Cerebellum (tissue), 4 donors: ENCODE measurements at places on chromosomes 12 and 14. TPM values are rescaled to one million over a fixed set of nuclear protein-coding genes. Genes with fewer than 3 reads are reported as not detected.

- no peak for DNase-seq
Observed at GRCh38 chr14:26200687-26201086, 397.1 kb downstream of the NOVA1 start.

GRCh38 chr14:105917933-105918436 is 391.6 kb downstream of the TMEM121 start:
- no peak for DNase-seq

- no peak for DNase-seq
Observed at GRCh38 chr12:29167988-29168387, 18.9 kb downstream of the FAR2 start.

GRCh38 chr14:101836135-101836534 is 74.6 kb downstream of the PPP2R5C start:
- no peak for DNase-seq

DNA sequence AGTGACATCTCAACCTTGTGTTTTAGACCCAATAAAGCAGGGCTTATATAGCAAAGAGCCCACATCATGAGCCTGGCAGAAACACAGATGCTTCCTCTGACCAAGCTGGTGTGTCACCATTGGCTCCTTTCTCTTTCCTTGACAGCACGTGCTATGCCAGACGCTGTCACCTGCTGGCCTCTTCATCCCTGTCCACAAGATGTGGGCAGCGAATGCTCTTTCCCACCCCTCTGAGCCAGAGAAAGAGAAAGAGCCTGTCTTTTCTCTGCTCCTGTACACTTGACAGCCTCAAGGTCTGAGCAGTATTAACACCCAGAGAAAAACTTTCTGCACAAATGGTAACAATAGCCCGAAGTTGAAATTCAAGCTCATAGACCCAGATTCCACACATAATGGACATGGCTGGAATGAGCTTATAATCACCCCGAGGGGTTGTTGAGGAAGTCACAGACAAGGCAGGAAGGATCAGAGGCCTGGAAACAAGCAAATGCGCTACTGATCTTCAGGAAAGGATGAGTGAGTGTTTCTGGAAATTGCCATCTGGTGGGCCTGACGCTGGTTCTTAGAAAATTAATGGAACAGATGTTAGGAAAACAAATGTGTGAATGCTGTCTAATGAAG is 8.9 kb downstream of the TGFB3 start:
- peak; percentile 26 for DNase-seq

DNA sequence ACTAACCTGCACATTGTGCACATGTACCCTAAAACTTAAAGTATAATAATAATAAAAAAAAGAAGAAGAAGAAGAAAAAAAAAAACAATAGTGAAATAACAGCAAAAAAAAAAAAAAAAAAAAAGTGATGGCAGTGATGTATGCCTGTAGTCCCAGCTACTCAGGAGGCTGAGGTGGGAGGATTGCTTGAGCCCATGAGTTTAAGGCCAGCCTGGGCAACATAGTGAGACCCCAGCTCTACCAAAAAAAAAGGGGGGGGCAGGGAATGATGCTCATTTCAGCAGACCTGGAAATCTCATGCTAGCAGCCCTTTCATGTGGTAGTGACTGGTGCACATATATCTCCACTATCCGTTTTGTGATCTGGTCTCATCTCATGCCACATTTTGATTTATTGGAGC is 20.8 kb downstream of the TRAFD1 start:
- DNase-seq = no peak

DNA sequence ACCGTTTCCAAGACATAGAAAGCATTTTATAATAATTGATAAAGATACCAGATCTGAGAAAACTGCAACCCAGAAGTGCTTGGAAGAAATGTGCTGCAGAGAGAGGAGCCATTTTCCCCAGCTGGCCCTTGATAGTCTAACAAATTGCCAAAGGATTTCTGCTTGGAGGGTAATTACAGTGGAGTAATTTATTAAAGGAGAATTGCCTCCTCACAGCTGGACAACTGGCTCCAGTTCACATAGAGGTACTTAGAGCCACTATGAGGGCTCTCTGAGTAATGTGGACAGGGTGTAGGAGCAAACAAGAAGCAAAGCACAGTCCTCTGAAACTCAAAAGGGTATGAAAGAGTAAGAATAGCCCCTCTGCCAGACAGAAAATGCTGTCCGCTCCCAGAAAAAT is 335.6 kb downstream of the SYT1 start:
- no peak for DNase-seq

The LALBA gene
- not detected for total RNA-seq

GRCh38 chr12:105721051-105721825 is 390.7 kb downstream of the C12orf75 start:
- no peak for DNase-seq

DNA sequence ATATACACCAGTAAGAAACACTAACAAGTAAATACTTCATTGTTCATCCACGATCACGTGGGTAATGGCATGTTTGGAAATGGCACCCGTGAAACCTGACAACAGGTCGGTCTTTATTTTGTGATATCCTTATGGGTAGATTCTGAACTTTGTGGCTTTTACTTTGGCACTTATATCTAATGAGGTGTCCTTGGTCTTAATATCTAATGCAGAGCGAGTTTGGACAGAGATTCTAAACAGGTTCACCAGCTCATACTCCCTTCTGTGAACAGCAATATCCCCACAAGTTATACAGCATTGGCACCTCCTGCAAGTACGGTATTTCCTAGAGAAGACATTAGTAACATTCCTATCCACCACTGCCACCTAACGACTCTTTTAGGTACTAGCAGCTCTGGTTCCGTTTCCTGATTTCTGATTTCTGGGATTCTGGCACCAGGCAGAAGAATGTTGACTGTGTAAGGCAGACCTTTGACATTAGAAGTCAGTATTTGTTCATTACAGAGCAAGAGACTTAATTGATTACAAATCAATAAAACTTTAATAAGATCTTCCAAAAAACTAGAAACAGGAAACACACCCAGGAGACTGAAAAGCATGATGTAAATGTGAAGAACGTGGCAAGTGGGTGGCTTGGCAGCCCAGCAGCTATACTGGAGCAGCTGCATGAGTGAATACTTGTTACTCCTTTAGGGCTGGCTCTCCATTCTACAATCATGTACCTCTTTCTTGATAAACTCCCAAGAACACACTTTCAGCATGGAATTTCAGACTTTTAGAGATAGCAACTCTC is 2.5 kb downstream of the ANG start:
- peak; percentile 75 for DNase-seq

DNA sequence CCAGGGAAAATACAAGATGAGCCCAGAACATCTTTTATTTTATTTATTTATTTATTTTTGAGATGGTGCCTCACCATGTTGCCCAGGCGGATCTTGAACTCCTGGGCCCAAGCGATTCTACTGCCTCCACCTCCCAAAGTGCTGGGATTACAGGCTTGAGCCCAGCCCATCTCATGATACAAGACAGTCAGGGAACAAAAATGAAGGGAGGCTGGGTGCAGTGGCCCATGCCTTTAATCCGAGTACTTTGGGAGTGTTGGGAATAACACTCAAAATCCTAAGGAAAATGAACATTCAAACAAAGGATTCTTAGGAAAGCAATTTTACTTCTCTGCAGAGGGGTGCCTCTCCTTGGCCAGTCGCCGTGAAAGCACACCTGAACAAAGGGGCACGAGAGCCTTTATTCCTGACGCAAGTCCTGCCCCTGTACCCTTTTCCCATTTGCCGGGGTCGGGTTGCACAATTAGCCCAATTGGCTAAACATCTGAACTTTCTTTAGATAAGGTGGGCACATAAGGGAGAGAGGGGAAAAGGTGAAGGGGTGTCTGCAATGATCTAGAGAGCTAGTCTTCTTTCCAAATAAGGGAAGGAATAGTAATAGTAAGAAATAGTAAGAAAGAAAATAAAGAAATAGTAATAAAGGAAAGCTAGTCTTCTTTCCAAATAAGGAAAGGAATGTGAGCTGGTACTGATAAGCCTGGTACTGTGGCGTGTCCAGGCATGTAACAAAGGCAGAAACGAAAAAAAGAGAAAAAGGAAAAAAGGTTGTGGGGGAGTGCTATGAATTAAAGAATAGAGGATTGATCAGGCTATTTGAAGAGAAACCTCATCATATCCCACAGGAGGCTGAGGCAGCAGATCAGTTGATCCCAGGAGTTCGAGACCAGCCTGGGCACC is 13.4 kb downstream of the NCAPD2 start:
- DNase-seq = no peak

- no peak for DNase-seq
Observed at GRCh38 chr14:59863806-59864525, 6.6 kb downstream of the RTN1 start.

- peak; percentile 88 for DNase-seq
Observed at GRCh38 chr14:77181603-77182437, at the start of gene TMEM63C. TMEM63C (plus strand) TSS chr14:77181798; CDS start chr14:77218814, 37,016 bp downstream.

The HCAR1 gene
- total RNA-seq = 1.1 TPM

GRCh38 chr12:105076098-105076497 is 8.2 kb downstream of the ALDH1L2 start:
- DNase-seq = no peak

DNA sequence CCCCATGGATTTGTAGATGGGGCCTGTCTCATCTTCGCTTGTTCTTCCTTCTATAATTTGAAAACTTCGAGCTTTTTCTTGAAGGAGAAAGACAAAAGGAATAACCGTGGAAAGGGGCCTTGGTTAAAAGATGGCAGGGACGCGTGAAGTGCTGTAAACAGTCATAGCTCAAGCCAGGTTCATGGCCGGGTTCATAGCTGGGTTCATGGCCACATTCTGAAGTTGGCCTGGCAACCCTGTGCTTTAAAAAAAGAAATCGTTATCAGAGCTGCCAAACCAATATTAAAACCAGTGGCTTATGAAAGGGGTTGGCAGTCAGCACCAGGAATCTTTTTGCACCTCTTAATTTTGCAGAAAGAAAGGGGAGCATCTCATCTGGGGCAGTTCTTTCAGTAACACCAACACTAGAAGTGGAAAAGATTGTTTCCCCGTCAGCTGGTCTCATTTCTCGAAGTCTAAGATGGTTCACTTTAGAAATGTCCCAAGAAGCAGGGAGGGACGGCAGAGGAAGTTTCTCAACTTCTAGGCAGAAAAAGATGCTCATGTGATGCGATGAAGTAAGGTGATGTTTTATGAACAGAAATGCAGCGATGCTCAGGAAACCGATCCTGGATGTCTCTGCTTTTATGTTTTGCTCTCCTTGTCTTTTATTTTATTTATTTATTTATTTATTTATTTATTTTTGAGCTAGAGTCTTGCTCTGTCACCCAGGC is 193.1 kb upstream of the TBX3 start:
- no peak for DNase-seq

DNA sequence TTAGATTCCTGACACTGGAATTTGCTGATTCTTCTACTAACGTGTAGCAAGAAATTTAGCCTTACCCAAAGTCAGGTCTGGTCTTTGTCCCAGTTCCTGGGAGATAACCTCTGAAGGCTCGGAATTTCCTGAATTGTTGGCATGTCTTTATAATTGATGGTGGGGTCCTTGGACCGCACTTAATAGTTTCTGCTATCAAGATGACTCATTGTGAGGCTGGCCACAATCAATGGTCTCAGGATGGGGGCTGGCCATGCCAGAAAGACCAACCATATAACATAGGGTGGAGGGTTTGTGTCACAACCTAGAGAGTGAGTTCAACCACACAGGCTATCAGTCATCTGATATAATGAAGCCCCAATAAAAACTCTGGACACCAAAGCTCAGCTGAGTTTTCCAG is 259.7 kb downstream of the DAD1 start:
- no peak for DNase-seq

DNA sequence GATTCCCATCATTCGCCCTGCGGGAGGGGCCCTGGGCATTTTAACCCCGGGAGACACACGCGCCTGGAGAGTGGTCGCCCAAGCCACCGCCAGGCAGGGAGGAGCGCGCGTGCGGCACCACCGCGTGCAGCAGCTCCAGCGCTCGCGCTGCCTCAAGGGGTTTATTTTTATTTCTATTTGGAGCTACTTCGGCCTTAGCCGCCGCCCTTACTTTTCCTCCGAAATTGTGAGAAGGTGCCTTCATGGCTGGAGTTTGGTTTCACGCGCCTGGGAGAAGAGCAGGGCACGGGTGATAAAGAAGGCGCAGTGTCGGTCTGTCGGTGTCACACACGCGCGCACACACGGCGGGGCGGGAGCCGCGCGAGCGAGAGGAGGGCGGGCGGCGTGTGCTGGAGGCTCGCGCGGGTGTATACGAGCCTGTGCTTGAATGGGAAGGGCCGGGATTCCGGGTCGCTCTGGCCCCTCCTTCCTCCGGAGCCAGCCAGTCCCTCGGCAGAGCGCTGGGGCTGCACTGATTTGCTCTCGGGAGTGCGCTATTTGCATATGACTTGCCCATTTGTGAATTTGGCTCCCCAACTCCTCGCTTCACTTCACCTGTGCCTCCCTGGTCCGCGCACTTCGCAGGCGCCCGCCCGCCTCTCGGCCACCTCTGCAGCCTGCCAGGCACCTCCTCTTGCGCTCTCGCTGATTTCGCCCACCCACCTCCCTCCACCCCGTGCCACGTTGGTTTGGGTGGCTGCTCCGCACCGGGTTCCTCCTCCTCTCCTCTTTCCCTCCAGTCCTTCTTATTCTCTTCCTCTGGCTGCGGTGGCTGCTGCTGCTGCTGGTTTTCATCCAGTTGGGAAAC is 932.3 kb downstream of the DIO2 start:
- DNase-seq = peak; percentile 94

- no peak for DNase-seq
Observed at GRCh38 chr12:65892841-65893251, 68.6 kb downstream of the HMGA2 start.

GRCh38 chr12:109637348-109637747 is 63.8 kb downstream of the MVK start:
- no peak for DNase-seq

The PLCZ1 gene
- 0.82 TPM for total RNA-seq

DNA sequence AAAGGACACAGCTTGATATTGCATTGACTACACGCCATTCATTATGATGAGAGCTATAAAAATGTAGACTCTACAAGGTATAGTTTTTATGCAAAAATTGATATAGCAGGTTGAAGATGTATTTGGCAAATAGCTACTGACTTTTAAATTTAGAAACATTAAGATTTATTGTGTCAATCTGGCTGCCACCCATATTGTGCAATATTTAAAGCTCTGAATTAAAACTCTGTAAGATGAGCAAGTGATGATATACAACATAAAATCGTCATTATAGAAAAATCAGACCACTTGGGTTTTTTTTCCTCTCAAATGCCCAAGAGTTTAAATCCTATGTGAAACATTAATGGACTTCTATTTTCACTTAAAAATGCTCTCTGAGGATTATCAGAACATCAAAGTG is 36.8 kb upstream of the E2F7 start:
- no peak for DNase-seq
